Astrocyte of the cerebellum (primary cell): ENCODE measurements at places on chromosomes 5 and 9.

DNA sequence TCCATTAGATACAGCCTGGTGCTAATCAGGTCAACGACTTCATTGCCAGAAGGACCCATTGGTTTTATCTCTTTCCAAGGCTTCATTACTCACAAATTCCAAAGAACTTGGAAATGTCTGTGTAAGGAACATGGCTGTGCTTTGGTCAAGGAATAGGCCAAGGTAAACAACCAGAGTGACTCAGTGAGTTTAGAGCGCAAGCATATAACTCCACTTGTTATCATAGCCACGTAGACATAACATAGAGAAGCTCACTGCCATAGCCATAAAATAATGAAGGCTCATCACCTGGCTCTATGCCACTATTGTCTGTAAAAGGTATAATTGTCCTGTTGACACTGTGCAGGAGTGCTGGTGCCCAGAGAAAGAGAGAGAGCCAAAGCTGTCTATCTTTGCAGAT lies 139.3 kb upstream of the PLCXD3 start:
- peak; percentile 58 for DNase-seq

DNA sequence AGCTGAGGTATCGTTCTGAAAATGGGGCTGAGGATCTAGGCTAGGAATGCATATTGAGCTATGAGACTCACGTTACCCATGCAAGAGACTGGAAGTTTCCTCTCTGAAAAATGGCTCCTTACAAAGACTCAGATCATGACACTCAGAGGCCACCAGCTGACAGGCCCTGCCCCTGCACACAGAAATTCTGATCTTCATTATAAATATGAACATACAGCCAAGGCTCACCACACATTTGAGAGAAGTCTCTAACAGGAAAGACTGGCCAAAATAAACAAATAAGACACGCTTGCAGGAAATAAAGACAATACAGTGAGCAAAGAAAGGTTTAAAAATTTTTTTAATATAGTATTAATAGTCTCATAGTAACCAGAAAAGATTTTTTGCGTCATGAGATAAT lies 365.9 kb downstream of the NFIB start:
- DNase-seq, result no peak

GRCh38 chr9:124657516-124657915 lies 113.6 kb downstream of the NR6A1 start:
- no peak for DNase-seq

- no peak for DNase-seq
Observed at GRCh38 chr5:148445578-148445977, 61.8 kb downstream of the FBXO38 start.

GRCh38 chr5:145471831-145472612 lies 363.1 kb downstream of the PRELID2 start:
- DNase-seq, result no peak

DNA sequence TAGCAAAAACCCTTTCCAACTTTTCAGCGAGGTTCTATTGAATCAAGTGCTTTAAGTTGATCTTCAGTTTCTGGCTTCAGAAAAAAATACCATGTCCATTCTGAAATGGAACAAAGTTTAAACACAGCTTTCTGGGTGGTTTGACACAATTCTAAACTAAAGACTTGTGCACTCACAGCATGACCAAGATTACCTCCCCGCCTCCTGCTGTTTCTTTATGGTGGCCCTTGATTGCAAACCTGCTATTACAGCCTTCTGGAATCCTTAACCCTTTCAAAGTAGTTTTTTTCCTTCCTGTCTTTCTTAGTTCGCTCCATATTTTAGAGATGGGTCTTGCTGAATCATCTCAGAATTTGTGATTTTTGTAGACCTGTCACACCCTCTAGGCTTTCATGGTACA lies 135.9 kb upstream of the FBN2 start:
- no peak for DNase-seq

GRCh38 chr5:10831419-10831818 lies 70.4 kb upstream of the DAP start:
- DNase-seq, result peak; percentile 45
